ENCODE measurements at places on chromosomes 2 and 18. TPM values are rescaled to one million over a fixed set of nuclear protein-coding genes. Genes with fewer than 3 reads are reported as not detected.

GRCh38 chr2:71283131-71283530, 48.5 kb upstream of the ZNF638 start:
- H3K36me3 ChIP-seq = no peaks in the 10 kb centered on the region
- no peak overlapping the region for H3K4me3 ChIP-seq
- no peak overlapping the region for H3K27ac ChIP-seq
- no peak for DNase-seq

GRCh38 chr2:41791523-41791922, 256.3 kb upstream of the PKDCC start:
- H3K36me3 ChIP-seq = no peaks in the 10 kb centered on the region
- H3K4me1 ChIP-seq = no peaks in the 10 kb centered on the region
- H3K4me3 ChIP-seq = no peak overlapping the region
- no peak overlapping the region for H3K27ac ChIP-seq
- H3K27me3 ChIP-seq = no peaks in the 10 kb centered on the region
- peak; percentile 66 for DNase-seq

- H3K4me3 ChIP-seq = no peak overlapping the region
- no peak overlapping the region for H3K27ac ChIP-seq
- no peaks in the 10 kb centered on the region for H3K27me3 ChIP-seq
- no peaks in the 10 kb centered on the region for H3K4me1 ChIP-seq
- DNase-seq = no peak
Observed at GRCh38 chr18:29084120-29084519, 907.2 kb upstream of the CDH2 start.

DNA sequence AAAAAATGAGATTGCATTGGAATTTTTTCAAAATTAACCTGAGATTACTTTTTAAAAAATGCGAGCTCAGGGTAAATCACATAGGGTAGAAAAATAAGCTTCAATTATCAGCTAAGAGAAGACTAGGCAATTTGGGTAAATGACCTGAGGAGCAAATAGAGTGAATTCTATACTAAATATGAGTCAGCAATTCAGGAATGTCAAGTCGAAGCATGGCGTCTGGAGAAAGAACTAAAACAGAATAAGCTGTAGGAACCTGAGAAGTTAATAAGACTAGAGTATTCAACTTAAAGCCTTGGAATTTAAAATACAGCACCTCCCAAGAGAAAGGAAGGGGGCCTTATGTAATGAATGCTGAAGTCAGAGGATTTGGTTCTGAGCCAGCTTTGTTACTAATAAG, 487.0 kb downstream of the SUCLG1 start:
- H3K27me3 ChIP-seq = no peaks in the 10 kb centered on the region
- H3K4me3 ChIP-seq = no peak overlapping the region
- no peak for DNase-seq
- H3K36me3 ChIP-seq = no peaks in the 10 kb centered on the region

C2orf80 gene
- not detected for total RNA-seq

Measured in thyroid gland (tissue), 4 donors.